ENCODE measurements at places on chromosomes 16 and 17. TPM values are rescaled to one million over a fixed set of nuclear protein-coding genes. Genes with fewer than 3 reads are reported as not detected.

DNA sequence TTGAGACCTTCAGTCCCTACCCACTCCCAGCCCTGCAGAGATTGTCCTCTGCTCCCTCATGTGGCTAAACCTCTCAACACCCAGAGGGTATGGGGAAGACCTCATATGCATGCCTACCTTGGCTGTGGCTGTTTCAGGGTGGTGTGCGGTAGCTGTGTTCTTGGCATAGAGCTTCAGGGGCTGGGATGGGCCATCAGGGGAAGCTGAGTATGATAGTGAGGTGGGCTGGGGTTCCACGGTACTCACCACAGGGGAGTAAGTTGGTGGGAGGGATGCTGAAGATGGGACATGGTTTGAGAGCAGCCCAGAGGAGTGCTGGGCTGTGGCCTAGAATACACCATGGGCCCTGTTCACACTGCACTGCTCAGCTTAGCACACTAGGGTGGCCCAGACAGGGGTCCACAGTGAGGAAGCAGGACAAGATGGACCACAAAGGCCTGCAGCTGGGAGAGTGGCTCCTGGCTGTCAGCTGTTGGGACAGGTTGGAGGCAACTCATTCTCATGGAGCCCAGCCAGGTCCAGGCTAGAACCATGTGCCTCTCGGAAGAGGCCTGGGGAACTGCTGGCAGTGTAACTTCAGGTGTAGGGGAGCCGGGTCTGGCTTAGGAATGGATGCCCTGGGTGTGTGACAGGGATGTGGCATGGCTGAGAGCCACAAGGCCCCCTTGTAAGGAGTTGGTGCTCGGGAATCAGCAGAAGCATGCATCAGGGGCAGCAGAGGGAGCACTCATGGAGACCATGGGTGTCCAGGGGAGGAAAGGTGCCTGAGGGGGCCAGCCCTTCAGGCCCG lies 3.1 kb downstream of the MFAP4 start:
- no peak for DNase-seq

DNA sequence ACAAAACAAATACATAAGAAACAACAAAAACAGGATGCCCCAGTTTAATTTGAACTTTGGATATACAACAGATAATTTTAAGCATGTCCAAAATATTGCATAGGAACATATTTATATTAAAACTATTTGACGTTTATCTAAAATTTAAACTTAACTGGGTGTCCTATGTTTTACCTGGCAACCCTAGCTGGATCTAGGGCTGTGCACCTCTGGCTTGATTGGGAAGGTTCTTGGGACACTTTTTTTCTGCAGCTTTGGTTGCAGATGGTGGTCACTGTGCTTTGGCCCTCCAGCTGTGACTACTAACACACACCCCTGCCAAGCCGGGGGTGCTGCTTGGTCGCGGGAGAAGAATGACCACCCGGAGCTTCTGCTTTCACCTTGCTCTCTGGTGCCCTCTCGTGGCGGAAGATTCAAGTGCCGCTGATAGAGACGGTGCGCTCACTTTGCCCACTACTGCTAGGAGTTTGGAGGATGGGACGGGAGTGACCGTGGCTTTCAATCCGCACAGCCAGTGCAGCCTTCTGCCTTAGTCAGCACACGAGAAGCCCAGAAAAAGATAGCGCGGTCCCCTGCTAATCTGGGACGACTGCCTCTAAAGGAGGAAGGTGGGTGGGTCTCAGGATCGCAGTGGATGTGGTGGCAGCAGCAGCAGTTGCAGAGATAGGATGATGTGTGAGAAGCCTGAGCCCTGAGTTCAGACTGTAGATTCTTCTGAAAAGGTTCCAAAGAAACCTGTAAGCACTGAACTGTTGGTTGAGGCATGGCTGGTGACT lies 6.7 kb downstream of the SPACA3 start:
- peak; percentile 72 for DNase-seq

DNA sequence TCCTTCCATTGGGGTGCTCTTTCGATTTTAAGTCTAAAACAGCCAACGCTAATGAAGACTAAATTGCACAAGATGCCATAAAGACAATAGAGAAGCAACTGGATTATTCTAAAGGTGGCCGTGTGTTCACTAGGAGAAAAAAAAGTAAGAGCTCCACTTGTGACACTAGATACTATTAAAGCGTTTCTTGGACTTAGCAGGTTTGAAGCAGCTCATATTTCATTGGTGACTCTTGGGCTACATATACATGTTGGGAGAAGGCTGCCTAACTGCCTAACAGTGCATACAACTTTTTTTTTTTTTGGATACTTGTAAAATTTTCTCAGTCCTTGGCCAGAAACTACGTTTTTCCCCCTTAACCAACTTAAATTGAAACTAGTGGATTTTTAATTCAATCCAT lies 111.8 kb upstream of the NOG start:
- no peak for DNase-seq

DNA sequence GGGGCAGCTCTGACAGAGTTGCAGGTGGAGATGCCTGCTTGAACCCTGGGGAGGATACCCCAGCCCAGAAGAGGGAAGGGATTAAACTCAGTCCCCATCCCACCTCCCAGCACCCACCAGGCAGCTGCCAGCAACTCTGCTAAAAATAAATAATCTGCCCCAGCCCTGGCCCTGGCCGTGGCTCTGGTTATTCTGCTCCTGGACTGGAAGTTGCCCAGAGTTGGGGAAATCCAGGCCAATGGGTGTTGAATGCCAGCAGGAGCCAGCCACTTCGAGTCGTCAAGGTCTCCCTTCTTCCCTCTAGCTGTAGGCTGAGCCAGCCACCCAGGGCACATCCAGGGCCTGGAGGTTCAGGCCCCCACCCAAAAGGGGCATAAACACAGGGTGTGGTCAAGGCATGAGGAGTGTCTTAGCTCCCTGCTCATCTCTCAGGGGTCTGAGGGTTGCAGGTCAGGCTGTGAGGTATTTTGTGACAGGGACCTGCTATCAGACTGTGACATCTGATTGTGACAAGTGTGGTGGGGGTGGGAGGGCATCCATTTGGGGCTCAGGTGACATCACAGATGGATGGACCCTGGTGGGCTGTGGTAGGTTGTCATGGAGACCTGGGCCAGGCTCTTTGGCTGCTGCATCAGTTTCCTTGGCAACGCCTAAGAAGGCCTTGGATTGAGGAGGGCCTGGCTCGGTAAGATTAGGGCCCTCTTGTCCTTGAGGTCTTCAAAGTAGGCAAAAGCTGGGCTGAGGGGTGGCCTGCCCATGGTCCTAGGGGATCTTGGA lies 1.0 kb upstream of the RRAD start:
- DNase-seq: no peak

GRCh38 chr17:58665946-58666857 lies 25.6 kb downstream of the TEX14 start:
- DNase-seq: no peak

DNA sequence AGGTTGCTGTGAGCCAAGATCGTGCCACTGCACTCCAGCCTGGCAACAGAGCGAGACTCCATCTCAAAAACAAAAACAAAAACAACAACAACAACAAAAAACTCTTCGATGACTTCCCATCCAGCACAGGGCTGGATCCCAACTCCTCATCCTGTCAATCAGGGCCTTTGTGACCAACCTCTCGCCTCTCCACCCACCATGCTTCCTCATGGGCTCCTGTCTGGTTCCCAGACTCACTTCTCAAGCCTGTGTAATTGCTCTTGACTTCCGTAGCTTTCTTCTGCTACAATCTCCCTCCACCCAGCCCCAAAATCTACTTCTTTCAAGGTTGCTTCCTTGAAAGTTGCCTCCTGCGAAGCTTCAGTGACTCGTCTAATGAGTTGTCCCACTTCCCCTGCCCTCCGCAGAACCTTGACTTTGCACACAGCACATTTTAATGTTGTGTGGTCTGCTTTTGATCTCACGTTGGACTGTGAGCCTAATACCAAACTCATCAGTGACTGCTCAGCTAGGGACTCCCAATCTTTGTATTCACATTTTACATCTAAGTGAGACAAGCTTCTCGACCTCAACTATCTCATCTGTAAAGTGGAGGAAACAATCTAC lies 936 bp upstream of the RASL10B start:
- DNase-seq: no peak

- DNase-seq: peak; percentile 2
These were observed 62.4 kb downstream of the CDH11 start for GRCh38 chr16:65059406-65059980.

GRCh38 chr17:65542610-65543009 lies 18.8 kb downstream of the AXIN2 start:
- no peak for DNase-seq

DNA sequence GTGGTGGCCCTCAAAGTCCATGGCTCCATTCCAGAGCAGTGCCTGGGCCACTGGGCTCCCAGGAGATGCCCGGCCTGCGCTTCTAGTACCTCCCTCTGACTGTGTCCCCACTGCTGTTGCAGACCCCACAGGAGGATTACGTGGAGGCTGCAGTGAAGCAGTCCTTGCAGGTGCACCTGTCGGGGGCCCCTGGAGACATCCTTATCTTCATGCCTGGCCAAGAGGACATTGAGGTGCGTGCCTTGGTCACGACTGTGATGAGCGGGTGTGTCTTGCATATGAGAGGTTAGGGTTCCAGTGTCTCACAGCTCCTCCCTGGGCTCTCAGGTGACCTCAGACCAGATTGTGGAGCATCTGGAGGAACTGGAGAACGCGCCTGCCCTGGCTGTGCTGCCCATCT lies 11.3 kb downstream of the DHX38 start:
- no peak for DNase-seq

GRCh38 chr17:76485569-76485968 lies 15.7 kb downstream of the RHBDF2 start:
- DNase-seq: no peak

DNA sequence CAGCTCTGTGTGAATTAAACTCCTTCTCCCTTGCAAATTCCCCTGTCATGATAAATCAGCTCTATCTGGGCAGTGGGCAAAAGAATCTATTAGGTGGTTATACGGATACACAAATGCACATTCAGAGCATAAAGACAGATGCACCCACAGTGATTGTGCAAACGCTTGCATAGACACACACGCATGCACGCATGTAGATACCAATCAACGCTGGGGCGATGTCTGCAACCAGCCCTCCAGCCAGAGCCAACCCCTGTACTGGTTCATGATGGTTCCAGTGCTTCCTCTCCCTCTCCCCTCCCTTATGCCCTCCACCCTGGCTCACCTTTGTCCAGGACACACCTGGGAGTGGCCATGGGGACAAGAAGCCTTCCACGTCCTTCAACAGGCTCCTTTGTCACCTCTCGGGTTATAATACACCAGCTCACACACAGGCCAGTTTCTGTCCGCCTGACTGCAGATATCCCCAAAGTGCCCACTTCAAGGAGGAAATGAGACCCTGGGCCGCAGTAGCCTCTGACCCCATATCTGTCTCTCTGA lies 33.1 kb upstream of the SNN start:
- no peak for DNase-seq

DNA sequence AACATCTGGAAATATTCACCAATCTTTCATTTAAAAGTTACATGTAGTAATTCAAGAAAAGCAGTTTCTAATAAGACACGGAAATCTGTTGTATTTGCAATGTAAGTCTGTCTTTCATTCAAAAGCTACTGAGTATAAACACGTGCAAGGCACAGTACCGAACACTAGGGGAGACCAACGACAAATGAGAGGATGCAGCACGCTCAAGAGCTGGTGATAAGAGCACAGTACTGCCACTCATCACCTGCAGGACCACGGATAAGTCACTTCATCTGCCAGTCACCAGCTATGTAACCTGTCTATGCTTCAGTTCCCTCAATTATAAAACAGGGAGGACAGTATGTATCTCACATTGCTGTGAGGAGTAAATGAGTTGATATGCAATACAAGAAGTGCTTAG lies 67.1 kb downstream of the CLEC18A start:
- DNase-seq: peak; percentile 54

GRCh38 chr17:37698911-37699255 lies 46.0 kb downstream of the HNF1B start:
- no peak for DNase-seq

- DNase-seq: no peak
These were observed 102.2 kb downstream of the CMIP start for GRCh38 chr16:81546781-81547180.

Gene RAMP2
- total RNA-seq: not detected

GRCh38 chr17:42407289-42407836 lies 15.7 kb downstream of the CAVIN1 start:
- DNase-seq: peak; percentile 91

DNA sequence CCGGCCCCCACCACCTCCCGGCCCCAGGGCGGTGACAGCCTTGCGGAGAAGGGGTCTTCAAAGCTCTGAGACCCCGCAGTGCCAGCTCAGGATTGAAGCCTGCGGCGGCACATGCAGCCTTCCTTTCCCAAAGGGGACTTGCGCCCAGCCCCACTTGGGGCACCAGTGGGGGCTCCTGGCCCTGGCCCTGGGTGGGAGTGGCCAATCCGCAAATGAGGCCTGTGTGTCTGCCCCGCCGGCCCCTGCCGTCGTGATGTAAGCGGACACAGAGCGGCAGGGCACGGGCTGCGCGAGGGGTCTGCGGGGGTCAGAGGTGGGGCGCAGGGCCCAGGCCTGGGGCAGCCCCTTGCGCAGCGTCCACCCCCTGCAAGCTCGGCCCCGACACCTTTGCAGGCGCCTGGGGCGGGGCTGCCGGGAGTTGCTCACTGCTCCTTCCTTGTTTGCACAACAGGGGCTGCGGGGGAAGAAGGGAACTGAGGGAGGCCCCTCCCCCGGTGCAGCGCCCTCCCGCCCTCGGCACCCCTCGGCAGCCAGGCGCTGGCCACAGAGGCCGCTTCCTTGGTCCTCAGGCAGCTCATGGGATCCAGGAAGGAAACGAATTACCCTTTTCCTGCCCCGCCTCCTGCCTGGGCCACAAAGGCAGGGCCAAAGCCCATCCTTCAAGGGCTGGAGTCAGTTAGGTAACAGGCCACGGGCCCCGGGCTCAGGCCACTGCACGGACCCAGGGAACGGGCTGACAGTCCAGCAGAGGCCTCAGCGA lies 2.9 kb downstream of the SLC16A3 start:
- DNase-seq: peak; percentile 78

Gene SLC5A11
- 0.91 TPM for total RNA-seq

DNA sequence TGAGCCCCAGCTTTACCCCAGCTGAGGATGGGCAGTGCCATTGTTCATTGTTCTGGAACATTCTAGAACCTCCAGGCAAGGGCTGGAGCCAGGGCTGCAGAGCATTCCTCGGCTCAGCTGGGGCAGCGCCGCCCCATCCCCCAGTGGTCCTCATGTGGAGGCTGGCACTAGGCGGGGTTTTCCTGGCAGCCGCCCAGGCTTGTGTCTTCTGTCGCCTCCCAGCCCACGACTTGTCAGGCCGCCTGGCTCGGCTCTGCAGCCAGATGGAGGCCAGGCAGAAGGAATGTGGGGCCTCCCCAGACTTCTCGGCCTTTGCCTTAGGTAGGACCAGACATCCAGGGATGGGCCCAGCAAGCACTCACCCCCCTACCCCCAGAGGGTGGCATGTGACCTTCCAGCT lies at the start of gene TMEM95:
Gene TMEM95, plus strand, starts transcription at position 104 of the 400 bp plus-strand sequence. Its CDS starts 49 bp downstream, at position 153.
- DNase-seq: peak; percentile 42

GRCh38 chr17:49836111-49837030 lies 11.5 kb downstream of the TAC4 start:
- DNase-seq: peak; percentile 80

Gene CCL5
- not detected for total RNA-seq

Gene MEFV
- 0.13 TPM for total RNA-seq

Gene MT4
- total RNA-seq: not detected

Gene RNF222
- total RNA-seq: not detected

All from HT-29 (cell line).